Fibroblast of skin of left quadriceps (primary cell): ENCODE measurements at places on chromosomes 4 and X.

GRCh38 chrX:68843992-68844391 lies 15.2 kb downstream of the EFNB1 start:
- no peak for DNase-seq

DNA sequence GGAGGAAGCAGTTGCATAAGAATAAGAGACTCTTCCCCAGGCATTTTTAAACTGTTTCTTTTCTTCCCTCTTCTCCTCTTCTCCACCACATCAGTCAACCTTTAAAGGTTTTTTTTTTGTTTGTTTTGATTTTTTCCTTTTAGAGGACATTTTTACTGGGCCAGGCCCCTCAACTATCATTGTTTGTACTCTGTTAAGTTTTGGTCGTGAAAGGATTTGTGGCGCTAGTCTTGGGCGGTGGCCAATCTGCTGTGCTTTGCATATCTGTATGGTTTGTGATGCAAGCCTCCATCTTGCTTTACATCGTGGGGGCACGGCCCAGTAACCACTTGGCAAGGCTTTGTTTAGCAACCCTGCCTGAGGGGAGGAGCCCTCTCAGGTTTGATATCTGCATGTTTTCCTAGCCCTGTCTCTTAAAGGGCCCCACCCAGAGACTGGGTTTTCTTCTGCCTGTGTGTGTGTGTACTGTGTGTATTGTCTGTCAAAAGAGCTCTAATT lies 101.9 kb upstream of the SLITRK2 start:
- DNase-seq, result no peak

DNA sequence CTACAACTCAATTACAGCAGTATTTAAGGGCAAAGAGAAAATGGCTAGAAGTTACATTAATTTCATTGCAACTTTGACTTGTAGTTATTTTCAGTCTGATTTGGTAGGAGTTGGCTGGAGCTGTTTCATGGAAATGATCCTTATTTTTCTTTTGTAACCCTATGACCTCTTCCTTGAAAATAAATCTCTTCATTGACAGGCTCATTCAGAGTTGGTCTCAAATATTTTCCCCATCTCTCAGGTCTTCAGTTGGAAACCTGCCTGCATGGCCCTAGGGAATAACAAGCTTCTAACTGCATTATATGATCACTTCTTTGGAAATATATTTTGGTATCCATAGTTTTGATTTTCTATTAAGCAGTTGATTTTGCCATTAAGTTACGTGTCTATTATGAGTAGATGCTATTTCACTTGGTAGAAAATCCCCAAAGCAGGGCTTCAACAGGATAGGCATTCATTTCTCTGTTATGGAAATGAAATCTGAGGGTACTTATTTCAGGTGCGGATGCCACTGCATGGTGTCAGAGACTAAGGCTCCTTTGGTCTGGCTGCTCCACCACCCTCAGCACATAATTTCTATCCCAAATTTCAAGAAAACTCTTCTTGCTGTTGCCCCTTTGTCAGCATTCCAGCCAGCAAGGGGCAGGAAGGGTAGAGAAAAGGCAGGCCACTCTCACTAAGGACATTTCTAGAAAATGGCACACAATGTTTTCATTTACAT lies 502.5 kb downstream of the SPRY1 start:
- DNase-seq, result no peak

DNA sequence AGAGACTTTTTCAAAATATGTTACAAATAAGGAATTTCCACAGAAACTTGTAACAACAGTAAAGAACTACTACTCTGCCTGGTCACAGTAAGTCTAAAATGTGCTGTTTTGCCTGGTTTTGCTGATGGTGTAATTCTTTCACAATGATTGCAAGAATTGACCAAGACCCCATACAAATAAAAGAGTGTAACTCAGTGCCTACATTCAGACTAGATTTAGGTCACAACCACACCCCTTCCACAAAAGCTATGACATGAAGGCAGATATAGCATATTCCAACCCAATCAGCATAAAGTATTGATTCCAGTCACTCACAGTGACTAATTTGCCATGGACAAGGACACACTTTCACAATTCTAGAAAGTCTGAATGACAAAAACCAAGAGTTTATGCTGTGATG lies 53.7 kb upstream of the TMPRSS11F start:
- no peak for DNase-seq

DNA sequence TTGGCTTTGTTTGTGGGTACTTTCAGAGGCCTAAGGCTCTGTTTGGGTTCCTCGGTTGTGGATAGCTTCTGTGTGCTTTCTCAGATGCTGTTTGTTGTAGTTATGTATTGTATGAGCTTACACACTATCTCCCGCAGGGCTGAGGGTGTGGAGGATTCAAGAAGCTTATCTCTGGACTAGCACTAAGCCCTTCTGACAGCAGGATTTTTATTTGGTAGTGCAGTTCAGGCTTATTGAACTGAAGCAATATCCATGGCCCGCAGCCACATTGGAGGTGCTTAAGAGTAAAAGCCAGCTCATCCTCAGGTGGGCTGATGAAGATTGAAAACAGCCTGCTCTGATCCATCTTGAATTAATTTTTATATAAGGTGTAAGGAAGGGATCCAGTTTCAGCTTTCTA lies 128.2 kb downstream of the RASGEF1B start:
- DNase-seq, result no peak

- peak; percentile 81 for DNase-seq
Measured at GRCh38 chr4:122783301-122784215, 43.1 kb upstream of the FGF2 start.

GRCh38 chrX:134604701-134605311 lies 53.5 kb downstream of the PLAC1 start:
- DNase-seq, result no peak

GRCh38 chr4:37381040-37381668 lies 136.6 kb downstream of the NWD2 start:
- no peak for DNase-seq

- DNase-seq, result no peak
Measured at GRCh38 chr4:79325864-79326328, at the start of gene NAA11. TSS of gene NAA11 (minus strand) at chr4:79326061. CDS start at chr4:79325877, 184 bp downstream.

GRCh38 chr4:171954650-171955049 lies 141.4 kb downstream of the GALNTL6 start:
- no peak for DNase-seq

DNA sequence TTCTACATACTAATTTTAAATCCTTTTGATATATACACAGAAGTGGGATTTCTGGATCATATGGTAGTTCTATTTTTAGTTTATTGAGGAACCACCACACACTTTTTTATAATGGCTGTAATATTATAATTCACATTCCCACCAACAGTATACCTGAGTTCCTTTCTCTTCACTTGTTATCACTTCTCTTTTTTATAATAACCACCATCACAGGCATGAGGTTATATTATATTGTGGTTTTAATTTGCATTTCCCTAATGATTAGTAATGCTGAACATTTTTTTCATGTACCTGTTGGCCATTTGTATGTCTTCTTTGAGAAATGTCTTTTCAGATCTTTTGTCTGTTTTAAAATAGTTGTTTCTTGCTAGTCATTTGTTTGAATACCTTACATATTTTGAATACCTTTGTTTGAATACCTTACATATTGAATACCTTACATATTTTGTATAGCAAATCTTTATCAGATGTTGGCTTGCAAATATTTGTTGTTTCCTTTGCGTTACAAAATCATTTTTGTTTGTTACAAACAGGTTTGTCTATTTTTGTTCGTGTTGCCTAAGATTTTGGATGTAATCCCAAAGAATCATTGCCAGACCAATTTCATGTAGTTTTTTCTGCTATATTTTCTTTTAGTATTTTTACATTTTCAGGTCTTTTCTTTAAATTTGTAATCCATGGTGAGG lies 198.5 kb upstream of the KLF8 start:
- DNase-seq, result no peak

DNA sequence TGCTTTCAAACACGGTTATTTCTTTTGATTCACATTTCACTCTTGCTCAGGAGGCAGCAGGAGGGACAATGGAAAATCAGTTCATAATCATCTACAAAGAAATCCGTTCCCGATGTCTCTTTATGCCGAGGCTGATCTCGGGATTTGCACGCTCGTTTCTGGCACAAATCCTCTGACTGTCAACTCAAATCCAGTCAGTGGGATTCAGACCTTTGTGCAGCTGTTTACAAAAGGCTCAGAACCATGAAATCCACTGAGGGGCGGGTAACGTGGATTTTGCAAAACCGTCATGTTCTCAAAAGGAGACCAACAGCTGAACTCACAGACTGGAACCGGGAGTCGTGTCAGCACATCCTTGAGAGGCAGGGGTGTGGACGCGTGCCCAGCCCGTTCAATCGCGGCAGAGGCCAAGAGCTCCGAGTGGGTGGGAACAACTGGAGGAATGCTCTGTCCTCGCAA lies 46.4 kb downstream of the ACOX3 start:
- DNase-seq, result no peak

GRCh38 chr4:140648716-140649308 lies 80.1 kb upstream of the UCP1 start:
- no peak for DNase-seq

DNA sequence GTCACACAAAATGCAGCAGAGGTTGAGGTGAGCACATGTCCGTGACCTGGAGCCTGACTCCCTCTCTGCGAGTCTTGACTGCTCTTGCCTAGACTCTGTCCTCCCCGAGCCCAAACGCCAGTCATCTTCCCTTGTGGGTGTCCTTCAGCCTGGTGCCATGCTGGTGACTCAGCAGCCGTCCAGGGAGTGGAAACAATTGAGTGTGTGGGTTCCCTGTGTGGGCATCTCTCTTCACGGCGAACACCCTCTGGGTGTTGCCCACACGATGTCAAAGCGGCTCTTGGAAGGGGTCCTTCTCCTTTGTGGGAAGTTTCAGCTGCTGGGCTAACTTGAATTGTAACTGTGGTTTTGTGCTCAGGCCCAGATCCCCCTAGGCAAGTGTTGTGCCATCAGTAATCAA lies 17.5 kb upstream of the MSANTD1 start:
- no peak for DNase-seq

DNA sequence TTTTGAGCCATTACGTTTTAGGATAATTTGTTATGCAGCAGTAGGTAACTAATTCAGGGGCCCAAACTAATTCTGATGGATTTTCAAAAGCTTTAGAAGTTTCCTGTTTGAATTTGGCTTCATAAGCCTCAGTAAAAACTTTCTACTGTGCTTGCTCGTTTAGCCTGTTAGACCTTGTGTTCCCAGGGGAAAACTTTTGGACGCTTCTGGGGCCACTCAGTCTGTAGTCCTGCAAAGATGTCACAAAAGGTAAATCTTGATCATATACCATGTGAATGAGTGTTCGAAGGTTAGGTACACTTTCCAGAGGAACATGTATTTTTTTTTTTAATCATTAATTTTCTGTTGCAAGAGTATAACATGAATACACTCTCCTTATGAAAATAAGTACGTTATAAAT lies 70.7 kb downstream of the SUPT20HL2 start:
- DNase-seq, result no peak

DNA sequence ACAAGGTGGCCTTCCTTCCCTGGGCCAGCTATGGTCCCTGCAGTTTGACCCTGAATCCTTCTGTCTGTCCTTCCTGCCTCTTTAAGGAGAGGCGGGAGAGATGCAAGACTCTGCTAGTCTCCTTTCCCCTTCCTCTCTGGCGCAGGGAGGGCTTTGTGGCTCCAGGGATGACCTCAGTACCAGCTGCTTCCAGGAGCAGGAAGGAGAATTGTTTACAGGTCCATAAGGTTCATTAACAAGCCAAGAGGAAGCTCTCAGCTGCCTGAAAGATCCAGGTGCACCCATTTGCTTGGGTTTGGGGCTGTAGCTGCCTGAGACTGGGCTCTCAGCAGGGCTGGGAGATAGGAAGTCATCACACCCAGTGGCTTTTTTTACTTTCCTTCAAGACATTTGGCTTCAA lies 4.0 kb upstream of the FATE1 start:
- no peak for DNase-seq

- DNase-seq, result no peak
Measured at GRCh38 chrX:16843208-16843909, 26.8 kb downstream of the RBBP7 start.

DNA sequence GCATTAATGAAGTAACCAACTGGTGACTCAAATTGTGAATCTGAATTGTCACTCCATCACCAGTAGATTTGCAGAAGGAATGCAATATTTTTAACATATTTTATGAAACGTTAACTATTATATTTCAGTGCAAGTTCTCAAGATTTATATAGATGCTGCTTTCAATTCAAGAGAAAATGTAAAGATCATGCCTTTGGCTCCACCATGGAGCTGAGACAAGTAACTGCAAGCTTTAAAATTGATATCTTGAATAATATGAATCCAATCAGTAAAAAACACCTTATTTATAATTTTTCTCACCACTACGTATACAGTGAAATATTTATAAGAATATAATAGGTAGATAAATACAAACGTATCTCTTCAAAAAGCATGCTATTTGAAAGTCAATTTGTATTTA lies 27.8 kb upstream of the GALNTL6 start:
- DNase-seq, result no peak

GRCh38 chrX:43881410-43882293 lies 598 bp downstream of the MAOB start:
- DNase-seq, result no peak

GRCh38 chrX:18424482-18425198 lies 768 bp upstream of the CDKL5 start:
- DNase-seq, result no peak

DNA sequence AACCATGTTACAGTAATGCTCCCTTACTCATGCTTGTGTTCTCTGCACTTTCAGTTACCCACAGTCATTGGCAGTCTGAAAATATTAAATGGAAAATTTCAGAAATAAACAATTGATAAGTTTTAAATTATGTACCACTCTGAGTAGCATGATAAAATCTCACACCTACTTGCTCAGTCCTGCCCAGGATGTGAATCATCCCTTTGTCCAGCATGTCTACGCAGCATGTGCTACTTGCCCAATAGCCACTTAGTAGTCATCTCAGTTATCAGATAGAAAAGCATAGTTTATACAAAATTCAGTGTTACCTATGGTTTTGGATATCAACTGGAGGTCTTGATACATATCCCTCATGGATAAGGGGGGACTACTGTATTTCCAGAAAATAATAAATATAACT lies 577.1 kb downstream of the GALNTL6 start:
- DNase-seq, result no peak

DNA sequence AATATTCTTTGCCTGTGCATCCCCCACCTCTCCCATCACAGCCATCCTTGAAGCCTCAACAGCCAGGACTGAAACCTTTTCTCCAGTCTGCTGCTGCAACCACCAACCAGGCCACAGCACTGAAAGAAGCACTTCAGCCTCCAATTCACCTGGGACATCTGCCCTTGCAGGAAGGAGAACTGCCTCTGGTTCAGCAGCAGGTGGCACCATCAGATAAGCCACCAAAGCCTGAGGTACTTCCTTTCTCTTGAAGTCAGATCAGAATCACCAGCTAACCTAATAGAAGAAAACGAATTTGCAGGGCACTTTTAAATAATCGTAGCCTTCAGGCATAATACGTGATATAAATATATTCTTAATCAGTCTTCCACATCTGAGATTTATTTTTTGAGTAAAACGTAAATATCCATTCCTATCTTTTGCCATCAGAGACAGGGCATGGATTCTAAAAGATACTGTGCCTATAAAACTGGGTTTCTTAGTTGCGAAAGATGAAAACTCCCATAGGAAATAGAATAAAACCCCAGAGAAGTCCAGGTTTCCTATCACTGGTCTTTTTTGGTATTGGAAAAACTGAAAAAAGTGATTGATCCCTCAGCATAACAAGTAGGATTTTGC lies 9.5 kb downstream of the AMBN start:
- peak; percentile 33 for DNase-seq
